ENCODE measurements at places on chromosomes 1 and 21. TPM values are rescaled to one million over a fixed set of nuclear protein-coding genes. Genes with fewer than 3 reads are reported as not detected.

DNA sequence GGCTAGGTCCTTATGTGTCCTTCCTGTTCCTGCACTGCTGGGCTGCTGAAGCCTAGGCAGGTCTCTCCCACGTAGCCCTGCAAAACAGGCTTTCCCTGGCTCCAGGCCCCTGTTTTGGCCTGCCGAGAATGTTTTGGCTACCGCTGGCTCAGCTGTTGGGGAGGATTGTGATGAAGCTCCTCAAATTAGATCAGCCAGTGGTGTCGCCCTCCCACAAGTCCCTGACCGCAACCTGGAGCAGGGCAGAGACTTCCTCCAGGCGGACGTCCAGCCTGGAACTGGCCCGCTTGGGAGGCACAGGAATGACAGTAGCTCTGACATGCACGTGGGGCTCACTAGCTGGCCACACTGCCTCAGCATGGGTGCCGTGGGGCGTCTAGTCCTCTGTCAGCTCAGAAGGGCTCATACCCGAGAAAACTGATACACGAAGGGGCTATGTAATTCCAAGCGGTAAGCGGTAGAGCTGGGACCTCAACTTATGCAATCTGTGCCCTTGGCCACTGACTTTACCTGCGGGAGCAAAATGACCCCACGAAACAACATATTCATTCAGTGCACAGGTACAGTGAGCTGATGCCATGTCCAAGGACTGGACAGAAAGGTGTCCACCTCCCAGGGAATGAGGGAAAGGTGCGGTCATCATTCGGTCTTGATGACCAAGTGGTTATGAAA lies 26.6 kb downstream of the DHRS3 start:
- DNase-seq, result no peak

GRCh38 chr1:184437291-184437690 lies 50.5 kb downstream of the C1orf21 start:
- no peak for DNase-seq

DNA sequence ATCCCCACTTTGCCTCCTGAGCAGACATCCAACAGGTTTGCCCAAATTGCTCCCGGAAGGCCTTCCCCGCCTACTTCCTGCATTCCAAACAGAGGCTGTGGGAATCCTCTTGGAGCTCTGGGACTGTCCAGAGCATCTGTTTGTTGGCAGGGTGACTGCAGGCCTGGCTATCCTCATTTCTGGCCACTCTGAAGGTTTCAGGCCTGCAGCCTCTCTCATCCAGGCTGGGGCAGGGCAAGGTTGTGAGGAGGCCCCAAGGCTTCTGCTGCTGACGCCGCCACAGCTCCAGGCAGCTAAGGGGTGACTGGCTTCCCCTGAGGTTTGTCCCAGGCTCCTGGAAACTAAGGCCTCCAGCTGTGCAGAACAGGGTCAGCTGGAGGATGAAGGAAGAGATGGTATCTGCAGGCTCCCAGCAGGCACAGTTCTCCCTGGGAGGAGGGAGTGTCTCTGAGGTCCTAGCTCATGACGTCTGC lies 11.3 kb downstream of the CDK18 start:
- no peak for DNase-seq

DNA sequence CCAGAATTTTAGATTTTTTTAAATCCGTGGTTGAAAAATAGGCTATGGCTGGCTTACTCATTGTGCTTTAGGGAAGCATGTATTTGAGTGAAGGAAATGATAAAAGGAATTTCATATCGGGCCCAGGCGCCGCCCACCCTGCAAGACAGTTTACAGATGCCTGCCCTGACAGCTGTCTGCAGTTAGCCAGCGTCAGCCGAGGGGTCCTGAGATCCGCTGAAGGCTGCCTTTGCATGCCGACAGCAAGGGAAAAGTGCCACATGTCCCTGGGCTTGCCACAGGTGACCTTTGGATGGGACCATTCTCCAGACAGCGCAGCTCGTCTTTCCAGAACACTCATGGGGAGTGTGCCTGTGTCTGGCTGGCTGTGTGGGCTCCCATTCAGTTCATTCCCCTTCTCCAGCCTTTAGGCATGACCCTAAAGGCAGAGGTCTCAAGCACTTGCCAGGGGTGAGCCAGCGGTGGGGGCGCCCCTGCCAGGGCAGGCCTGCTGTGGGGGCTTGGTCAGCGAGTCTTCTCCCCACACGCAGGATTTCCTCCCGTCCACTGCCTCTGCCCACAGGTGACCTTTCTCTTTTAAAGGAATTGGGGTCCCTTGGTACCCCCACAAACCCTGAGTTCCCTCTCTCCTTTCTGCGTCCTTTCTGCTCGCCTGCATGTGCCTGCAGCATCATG lies 46.1 kb upstream of the TRAPPC10 start:
- DNase-seq, result peak; percentile 65

- DNase-seq, result no peak
Observed at GRCh38 chr1:155864393-155864792, 5.0 kb downstream of the SYT11 start.

- no peak for DNase-seq
Observed at GRCh38 chr1:167957710-167958109, 20.8 kb upstream of the MPC2 start.

DNA sequence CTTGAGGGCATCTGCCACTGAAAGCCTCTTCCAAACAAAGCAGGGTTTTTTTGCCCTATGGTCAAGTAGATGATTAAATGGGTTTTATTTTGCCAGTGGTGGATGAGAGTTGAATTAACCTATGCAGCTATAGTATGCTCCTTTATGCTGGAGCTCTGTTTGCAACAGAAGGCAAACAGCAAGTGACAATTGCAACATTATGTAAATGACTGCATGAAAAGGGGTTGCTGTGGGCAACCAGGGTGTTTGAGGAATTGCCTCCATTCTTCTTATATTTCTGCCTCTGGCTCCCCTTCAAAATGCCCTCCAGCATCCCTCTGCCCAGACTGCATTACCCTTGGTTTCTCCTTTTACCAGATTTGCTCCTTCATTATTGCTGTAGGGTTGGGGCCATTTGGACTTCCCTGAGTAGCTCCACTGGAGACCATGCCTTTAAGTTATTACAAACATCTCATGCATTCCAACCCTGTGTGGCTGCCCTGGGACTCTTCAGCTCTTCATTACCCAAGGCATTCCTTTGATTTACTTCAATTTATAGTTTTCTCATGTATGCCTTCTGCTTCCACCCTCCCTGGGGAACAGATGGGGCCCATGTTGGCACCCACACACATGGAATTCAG lies 398.4 kb downstream of the PRDM2 start:
- DNase-seq, result no peak

DNA sequence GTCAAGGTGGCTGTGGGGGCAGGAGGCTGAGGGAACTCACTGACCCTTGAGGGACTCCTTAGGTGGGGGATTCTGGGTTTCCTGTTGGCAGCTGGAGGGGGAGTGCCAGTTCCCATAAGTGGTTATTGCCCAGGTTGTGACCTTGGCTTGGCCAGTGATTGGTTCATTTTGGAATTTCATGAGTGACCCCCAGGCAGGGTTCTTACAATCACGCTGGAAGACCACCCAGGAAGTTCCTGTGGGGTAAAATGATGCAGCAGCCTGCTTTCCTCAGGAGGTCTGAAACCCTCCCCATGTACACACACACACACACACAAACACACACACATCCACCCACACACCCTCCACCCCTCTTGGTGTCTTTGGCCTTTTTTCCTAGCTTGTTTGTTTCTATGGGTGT lies 16.9 kb downstream of the VANGL1 start:
- no peak for DNase-seq

- peak; percentile 92 for DNase-seq
Observed at GRCh38 chr1:81802707-81803430, 2.1 kb downstream of the ADGRL2 start.

- DNase-seq, result peak; percentile 51
Observed at GRCh38 chr1:3925256-3925655, 25.2 kb upstream of the C1orf174 start.

DNA sequence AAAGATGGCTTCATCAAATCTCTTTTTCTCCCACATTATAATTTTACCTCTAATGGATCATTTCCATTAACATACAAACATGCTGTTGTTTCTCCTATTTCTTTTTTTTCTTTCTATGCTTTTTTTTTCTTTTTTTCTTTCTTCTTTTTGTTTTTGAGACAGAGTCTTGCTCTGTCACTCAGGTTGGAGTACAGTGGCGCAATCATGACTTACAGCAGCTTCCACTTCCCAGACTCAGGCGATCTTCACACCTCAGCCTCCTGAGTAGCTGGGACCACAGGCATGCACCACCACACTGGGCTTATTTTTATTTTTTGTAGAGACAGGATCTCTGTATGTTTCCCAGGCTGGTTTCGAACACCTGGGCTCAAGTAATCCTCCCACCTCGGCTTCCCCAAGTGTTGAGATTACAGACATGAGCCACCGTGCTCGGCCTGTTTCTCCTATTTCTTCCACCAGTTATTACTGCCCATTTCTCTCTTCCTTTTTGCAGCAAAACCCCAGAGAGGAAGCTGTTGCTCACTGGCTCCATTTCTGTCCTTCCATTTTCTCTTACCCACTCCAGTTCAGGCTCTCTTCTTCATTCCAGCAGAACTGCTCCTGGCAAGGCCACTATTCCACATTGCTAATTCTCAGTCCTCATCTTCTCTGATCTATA lies 32.1 kb upstream of the OPRD1 start:
- DNase-seq, result no peak

GRCh38 chr1:79745929-79746328 lies 739.4 kb upstream of the ADGRL4 start:
- no peak for DNase-seq

- no peak for DNase-seq
Observed at GRCh38 chr1:89808441-89809117, 12.3 kb upstream of the LRRC8D start.

- DNase-seq, result no peak
Observed at GRCh38 chr21:45991606-45992300, 10.2 kb downstream of the COL6A1 start.

GRCh38 chr1:239302696-239303095 lies 83.7 kb upstream of the CHRM3 start:
- DNase-seq, result no peak

- DNase-seq, result no peak
Observed at GRCh38 chr1:183913567-183913993, 108.7 kb downstream of the RGL1 start.

DNA sequence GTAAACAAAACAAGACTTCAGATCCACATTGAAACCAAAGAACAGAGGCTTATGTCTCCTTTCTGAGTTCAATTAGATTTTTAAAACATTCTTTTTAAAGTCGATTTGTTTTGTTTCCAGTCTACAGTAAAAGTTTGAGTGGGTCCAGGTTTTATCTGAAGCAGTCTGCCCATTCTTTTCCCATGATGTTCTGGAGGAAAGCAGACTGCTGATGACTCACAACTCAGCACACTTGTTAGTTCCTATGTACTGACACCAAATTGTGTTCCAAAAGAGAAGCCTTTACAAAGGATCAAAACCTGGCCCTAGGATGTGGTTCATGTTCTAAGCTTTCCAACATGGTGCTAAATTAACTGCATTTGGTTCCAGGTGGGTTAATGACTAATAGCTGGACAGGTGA lies 11.4 kb upstream of the CCN1 start:
- no peak for DNase-seq

DNA sequence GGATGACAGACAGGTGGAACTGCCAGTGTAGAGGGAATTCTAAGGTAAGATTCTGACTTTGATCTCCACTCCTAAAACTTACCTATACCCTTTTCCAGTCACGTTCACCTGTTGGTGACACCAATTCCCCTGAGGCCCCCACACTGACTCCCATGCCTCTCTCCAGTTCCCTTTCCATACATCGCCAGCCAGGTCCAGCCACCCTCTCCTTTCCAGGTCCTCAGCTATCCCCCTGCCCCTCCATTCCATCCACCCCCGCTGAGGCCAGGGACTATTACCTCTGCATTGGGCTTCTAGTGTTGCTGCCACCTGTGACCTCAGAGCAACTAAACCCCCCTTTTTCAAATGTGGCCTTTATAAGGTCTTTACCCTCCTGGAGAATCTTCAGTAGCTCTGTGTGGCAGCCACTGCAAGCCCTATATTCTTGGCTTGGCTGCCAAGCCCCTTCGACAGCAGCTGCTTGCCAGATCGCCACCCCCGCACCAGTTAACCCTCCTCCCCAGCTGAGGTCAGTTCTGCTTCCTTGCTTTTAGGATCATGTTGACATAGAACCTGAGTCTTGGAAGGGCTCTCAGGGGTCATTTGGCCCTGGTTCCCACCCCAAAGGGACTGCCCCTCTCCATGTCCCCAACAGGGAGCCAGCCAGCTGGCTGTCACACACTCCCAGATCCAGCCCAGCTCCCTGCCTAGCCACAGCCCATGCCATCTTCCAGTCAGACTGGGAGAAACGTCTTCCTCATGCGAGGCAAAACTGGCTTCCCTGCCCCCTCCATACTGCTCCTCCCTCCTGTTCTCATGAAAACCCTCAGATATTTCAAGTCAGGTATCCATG lies 14.7 kb downstream of the CSF1 start:
- DNase-seq, result no peak

DNA sequence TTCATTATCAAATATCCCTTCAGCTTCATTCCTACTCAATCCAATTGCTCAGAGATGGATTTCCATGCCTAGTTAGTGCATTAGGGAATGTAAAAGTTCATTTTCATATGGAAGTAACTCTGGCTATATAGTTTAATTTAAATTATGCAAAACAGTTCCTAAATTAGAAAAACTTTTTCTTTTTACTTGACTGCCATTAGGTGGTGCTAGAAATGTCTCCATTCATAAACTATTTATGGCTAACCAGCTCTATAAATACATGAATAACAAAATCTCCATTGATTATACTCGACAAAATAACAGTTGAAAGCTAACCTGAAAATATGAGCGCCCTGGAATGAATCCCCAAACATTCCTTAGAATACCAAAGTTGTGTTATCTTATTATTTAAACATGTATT lies 311.4 kb downstream of the USH2A start:
- no peak for DNase-seq

GRCh38 chr1:116243333-116244054 lies 129.6 kb upstream of the ATP1A1 start:
- peak; percentile 20 for DNase-seq

GRCh38 chr1:157399343-157399983 lies 152.9 kb downstream of the FCRL5 start:
- DNase-seq, result no peak

DNA sequence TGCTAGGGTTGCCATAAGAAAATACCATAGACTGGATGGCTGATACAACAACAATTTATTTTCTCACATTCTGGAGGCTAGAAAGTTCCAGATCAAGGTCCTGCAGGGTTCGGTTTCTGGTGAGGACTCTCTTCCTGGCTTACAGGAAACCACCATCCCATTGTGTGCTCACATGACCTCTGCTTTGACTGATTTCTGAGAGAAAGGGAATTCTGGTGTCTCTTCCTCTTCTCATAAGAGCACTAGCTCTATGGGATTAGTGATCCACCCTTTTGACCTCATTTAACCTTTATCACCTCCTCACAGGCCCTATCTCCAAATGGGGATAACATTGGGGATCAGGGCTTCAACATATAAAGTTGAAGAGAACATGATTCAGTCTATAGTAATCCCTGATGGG lies 47.5 kb downstream of the MRPL39 start:
- no peak for DNase-seq

The BCAS2 gene
- 11.5 TPM for total RNA-seq

The ZNF593OS gene
- total RNA-seq, result not detected

The PAPPA2 gene
- total RNA-seq, result 0.33 TPM

The EVA1C gene
- 46.2 TPM for total RNA-seq

The LYPD8 gene
- not detected for total RNA-seq

The SPRR2G gene
- total RNA-seq, result not detected

The ZMYM4 gene
- total RNA-seq, result 47.1 TPM

The NTPCR gene
- total RNA-seq, result 30.2 TPM

Data from upper lobe of left lung (tissue), 6 donors.